ENCODE measurements at places on chromosomes 12 and 14.

GRCh38 chr12:52918784-52919183 lies 13.9 kb upstream of the KRT8 start:
- DNase-seq: no peak

GRCh38 chr14:55446127-55446736 lies 5.8 kb upstream of the TBPL2 start:
- DNase-seq: peak; percentile 23

DNA sequence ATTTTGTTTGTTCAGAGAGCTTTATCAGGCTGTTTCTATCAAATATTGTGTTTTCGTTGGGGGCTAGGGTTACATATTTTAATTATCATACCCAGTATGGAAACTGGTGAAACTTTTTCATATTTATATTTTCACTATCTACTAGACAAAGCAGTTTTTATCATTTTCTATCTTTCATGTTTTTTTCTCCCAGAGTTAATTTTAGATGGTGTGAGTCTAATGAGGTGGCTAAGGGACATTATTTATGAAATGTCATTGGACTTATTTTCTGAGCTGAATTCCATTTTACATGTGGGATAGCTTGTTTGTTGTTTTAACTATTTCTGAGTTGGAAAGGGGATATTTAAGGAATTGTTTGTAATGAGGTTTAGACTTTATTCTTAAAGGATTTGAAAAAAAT lies 100.3 kb downstream of the TMTC2 start:
- no peak for DNase-seq

- no peak for DNase-seq
Observed at GRCh38 chr12:131444220-131445164, 266.4 kb upstream of the SFSWAP start.

GRCh38 chr12:26119391-26119989 lies 5.3 kb downstream of the BHLHE41 start:
- DNase-seq: no peak

Data from activated CD8-positive, alpha-beta memory T cell treated with anti-CD3 and anti-CD28 coated beads for 4 hours (primary cell).